ENCODE measurements at places on chromosomes 3 and 15. TPM values are rescaled to one million over a fixed set of nuclear protein-coding genes. Genes with fewer than 3 reads are reported as not detected.

Gene MCTP2
- total RNA-seq: 3.4 TPM

Gene TJP1
- 138 TPM for total RNA-seq

Gene PLA2G4E
- total RNA-seq: not detected

Gene MYO5C
- 25.0 TPM for total RNA-seq

Gene MKRN3
- not detected for total RNA-seq

Gene CYP11A1
- 1.9 TPM for total RNA-seq

Gene THSD4
- total RNA-seq: 6.4 TPM

Gene EDEM1
- total RNA-seq: 14.1 TPM

GRCh38 chr3:47404431-47404876 is 23.6 kb downstream of the PTPN23 start:
- DNase-seq: no peak

- no peak for DNase-seq
These were observed 77.7 kb upstream of the GPR149 start for GRCh38 chr3:154507727-154508126.

DNA sequence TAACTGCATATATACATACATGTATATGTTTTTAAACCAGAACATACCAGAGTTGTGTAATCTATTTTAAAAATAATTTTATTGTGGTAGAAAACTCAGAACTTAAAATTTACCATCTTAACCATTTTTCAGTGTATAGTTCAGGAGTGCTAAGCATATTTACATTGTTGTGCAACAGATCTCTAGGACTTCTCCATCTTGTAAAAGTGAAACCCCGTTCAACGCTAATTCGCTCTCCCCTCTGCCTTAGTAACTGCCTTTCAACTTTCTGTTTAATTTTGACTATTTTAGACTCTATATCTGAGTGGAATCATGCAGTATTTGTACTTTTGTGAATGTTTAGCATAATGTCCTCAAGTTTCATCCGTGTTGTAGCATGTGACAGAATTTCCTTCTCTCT is 51.8 kb upstream of the SSR3 start:
- DNase-seq: no peak

DNA sequence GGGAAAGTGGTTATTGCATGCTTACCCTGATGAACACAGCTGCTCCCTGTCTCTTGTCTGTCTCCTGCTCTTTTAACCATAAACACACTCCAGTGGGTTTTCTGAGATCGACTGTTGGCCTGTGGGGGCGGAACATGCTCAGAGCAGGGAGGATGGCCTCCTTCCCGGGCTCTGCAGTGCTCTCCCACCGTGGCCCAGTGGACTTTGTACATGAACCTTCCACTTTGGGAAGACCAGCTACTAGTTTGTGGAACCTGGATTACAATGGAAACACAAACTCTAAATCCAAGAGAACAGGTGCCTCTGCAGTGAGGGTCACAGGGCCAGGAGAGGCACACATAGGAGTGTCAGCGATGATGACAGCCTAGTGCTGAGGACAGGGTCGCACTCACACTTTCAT is 56.5 kb downstream of the KLF13 start:
- no peak for DNase-seq

GRCh38 chr3:48187579-48188265 is 495 bp downstream of the CDC25A start:
- DNase-seq: no peak

GRCh38 chr3:8560366-8561007 is 58.9 kb downstream of the LMCD1 start:
- DNase-seq: no peak

DNA sequence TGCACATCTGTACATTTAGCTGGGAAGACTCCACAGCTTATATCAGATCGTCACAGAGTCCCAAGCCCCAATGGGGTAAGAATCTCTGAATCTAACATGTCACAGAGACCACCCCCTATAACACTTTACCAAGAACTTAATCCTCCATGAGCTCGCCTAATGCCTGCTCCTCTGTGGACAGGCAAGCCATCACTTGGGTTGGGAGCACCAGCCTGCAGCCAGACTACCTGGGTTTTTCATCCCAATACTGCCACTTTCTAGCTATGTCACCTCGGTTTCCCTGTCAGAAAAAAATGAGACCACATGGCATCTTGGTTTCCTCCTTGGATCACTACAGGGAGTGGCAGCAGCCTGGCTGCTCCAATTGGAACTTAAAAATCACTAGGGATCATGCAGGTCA is 277.9 kb upstream of the TLE3 start:
- no peak for DNase-seq

- DNase-seq: no peak
These were observed 57.0 kb downstream of the PPARG start for GRCh38 chr3:12345584-12346494.

DNA sequence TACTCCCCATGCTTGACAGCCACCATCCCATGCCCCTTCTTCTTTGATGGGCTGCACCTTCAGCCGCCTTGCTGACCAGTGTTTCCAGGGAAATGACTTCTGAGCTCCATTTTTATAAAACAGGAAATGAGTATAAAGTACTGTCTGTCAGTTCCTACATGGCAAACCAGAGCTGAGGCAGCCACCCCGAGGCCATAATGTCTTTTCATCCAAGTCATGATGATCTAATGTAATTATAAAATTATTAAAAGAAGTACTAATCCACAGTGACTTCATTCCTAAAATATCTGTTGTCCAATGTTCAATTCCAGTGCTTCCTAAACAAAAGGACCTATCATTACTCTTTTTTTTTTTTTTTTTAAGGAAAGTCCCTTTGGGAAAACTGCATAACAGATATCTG is 75.2 kb upstream of the HERC1 start:
- no peak for DNase-seq

GRCh38 chr3:170256597-170256996 is 34.4 kb downstream of the PRKCI start:
- no peak for DNase-seq

DNA sequence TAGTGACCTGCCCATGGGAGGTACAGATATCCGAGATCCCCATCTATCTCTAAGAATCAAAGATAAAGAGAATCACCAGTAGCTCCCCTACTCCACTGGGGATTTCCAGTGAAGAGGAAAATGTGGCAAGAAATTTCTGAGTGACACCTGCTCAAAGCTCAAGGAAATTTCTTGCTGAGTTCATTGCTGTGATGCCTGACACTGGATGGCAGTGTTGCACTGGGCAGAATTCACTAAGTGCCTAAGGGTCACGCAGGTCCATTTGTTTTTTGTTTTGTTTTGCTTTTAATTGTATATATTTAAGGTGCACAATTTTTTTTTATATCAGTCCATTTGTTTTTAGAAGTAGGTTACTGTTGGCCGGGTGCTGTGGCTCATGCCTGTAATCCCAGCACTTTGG is 109.5 kb upstream of the KCNAB1 start:
- no peak for DNase-seq

DNA sequence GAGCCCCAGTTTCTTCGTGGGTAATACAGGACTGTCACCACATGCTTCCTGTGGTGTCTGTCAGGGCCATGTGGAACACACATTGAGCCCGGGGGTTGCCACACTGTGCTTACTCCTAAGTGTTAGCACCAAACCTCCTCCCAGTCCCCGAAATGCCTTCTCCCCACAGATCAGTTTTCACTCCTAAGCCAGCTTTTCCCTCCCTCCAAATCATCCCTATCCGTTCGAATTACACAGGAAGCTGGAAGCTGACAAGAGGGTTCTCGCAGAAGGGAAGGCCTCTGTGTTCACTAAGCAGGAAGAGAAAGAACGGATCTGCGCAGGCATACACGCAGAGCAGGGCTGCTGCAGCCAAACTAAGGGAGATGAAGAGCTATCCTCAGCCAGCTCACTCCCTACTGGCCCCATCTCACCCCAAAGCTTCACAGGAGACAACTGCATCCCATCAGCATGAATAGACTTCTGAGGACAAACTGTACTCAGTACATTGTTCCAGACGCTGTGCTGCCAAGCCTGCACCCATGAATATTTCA is 32.3 kb downstream of the XXYLT1 start:
- peak; percentile 43 for DNase-seq

GRCh38 chr3:157226173-157226847 is 66.4 kb upstream of the CCNL1 start:
- no peak for DNase-seq

- peak; percentile 55 for DNase-seq
These were observed 16.6 kb upstream of the EHHADH start for GRCh38 chr3:185270262-185270955.

DNA sequence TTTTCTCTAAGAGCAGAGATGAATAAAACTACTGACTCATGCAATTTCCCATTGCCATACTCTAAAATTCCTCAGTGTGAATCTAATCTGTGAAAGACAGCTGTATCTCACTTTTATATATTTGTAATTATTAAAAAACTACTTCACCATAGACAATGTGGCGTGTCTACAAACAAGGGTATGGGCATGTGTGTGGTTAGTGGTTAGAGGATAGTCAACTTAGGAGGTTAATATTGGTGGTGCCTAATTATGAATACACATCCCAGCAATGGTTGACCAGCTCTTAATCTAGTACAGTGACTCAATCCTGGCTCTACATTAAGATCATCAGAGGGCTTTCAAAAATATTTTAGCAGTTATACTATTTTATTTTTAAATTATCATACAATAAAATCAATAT is 94.5 kb downstream of the GOLIM4 start:
- DNase-seq: no peak

DNA sequence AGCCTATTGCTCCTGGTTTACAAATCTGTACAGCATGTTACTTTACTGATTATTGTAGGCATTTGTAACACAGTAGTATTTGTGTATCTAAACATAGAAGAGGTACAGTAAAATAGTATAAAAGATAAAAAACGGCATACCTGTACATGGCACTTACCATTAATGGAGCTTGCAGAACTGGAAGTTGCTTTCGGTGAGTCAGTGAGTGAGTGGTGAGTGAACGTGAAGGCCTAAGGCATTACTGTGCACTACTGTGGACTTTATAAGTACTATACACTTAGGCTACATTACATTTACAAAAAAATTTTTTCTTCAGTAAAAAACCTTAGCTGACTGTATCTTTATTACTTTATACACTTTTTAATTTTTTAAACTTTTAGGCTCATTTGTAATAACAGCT is 90.9 kb downstream of the RAP2B start:
- no peak for DNase-seq

DNA sequence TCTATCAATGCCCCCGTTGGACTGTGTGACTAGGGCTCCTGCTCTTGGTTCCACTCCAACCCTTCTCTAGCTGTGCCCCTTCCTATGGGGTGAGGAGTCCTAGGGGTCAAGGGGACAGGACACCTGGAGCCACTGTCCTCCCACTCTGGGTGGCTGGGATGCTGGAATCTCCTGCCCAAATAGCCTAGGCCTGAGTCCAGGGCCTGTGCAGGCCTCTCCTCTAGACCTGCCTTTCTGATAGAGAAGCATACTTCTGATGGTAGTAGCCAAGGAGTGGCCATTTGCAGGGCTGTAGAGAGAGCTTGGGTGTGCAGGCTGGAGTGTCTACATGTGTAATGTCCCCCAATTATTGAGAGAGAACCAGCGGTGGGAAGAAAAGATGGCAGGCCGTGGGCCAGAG is 54.2 kb downstream of the ITGA11 start:
- DNase-seq: peak; percentile 26

DNA sequence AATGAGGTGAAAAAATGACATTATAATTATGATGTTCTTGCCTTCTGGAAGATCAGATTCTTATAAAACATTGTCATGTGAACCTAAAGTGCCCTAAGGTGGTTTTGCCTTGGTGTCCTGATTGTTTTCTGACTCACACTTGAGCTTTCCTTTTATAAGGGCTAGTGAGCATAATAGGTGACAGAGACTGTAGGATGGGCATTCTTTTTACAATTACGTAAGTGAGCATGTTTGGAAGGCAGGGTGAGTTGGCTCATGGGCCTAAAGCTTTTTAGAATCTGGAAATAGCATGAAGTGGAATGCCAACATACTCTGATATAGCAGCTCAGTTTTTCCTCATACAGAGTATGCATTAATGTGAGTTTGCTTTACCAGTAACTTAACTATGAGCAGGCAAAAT is 41.2 kb downstream of the CRYBG3 start:
- DNase-seq: no peak

DNA sequence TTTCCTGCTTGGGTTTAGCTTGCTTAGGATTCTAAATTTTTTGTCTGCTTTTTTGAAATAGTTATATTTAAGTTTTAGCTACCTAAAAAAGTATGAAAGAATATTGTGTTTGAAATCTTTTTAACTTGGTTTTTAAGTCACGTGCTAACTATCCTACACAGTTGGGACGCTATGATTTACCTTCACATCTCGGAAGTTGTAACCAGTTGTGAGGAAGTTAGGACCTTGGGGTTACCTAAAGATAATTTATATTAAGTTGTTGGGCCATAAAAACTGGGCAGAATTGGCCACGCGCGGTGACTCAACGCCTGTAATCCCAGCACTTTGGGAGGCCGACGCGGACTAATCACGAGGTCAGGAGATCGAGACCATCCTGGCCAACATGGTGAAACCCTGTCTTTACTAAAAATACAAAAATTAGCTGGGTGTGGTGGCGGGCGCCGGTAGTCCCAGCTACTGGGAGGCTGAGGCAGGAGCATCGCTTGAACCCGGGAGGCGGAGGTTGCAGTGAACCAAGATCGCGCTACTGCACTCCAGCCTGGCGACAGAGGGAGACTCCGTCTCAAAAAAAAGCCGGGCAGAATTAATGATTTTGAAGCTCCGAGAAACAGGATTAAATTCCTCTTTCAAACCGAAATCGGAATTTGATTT is 1.0 kb downstream of the ZFAND6 start:
- DNase-seq: no peak

DNA sequence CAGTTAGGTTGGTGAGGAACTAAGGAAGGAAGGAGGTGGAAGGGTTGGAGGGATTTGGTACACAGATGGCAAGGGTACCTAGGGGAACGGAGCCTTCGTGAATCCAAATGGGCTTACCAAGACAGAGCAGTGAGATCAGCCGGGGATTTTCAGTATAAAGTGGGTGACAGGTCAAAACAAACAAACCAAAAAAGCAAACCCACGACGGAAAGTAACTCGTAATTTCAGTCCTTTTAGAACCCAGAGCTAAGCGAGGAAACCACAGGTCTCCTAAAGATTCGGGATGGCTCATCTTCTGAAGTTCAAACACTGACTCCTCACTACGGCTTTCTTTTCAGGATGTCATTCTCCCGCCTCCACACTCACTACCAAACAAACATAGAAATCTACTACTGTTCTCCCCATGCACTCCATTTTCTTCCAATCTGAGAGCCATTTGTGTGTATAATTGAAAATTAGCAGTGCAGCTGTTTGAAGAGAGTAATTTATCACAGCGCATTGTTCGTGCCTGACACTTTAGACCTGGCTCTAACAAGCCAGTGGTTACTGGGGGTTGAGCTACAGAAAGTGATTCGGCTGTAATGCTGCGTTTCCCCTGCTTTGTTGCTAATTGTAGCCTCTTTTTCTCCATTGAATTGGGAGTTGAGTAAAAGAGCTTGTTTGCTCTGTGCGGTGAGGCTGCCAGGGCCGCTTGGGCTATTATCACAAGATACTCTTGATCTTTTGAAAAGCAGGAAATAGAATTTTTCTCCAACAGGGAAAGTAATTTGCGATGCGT is 64.7 kb upstream of the CCDC39 start:
- DNase-seq: no peak

DNA sequence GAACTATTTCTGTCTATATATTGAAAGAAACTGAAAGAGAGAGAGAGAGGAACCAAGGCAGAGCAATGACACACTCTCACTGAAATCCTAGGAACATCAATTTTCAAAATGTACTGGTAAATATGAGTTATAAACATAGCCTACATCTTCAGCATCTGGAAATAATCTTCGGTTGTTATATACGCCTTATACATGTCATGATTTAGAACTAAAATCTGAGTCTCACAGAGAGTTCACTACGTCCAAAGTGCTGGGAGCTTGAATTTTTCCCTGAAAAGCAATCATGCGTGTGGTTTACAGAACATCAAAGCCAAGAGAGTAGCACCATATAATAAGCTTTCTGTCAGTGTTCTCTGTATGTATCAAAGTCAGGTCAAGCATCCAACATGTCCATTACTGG is 420.0 kb upstream of the CBLB start:
- no peak for DNase-seq

- DNase-seq: no peak
These were observed 5.9 kb downstream of the ZDHHC23 start for GRCh38 chr3:113953677-113954076.

Measured in H1 (cell line).